ENCODE measurements at places on chromosomes 1 and 21. TPM values are rescaled to one million over a fixed set of nuclear protein-coding genes. Genes with fewer than 3 reads are reported as not detected.

Gene FAM151A
- not detected for total RNA-seq

Gene OR10J1
- not detected for total RNA-seq

Gene CPLANE2
- total RNA-seq, result 9.0 TPM

Gene TNFRSF18
- not detected for total RNA-seq
